Aorta (tissue), 5 donors: ENCODE measurements at places on chromosomes 6 and 20.

DNA sequence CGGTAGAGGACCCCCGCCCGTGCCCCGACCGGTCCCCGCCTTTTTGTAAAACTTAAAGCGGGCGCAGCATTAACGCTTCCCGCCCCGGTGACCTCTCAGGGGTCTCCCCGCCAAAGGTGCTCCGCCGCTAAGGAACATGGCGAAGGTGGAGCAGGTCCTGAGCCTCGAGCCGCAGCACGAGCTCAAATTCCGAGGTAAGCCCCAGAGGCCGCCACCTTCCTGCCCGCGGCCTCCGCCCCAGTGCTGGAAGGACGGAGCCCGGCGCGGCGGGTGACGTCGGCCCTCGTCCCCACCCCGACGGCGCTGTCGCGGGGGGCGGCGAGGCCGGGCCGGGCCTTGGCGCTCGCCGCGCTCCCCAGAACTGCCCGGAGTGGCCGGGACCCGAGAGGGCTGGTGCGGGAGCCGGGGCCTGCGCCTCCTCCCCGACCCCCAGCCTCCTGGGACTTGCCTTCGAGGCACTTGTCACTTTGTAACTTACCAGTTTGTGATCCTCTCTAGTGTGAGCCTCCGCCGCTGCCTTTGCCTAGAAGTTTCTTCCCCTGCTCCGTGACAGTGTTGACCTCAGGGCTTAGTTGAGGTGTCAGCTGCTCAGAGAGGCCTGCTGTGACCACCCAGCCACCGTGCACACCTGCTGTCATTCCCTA, 417 bp downstream of the VAPB start:
- no peaks in the 10 kb centered on the region for H3K27me3 ChIP-seq
- H3K4me1 ChIP-seq, result no peaks in the 10 kb centered on the region
- peak overlapping the region; percentile 6 for H3K27ac ChIP-seq
- peak overlapping the region; percentile 88 for H3K4me3 ChIP-seq
- DNase-seq, result peak; percentile 84
- no peaks in the 10 kb centered on the region for H3K36me3 ChIP-seq

GRCh38 chr6:37501632-37502491, 2.2 kb upstream of the CCDC167 start:
- DNase-seq, result no peak
- no peaks in the 10 kb centered on the region for H3K4me1 ChIP-seq
- H3K36me3 ChIP-seq, result no peaks in the 10 kb centered on the region
- no peak overlapping the region for H3K27ac ChIP-seq

DNA sequence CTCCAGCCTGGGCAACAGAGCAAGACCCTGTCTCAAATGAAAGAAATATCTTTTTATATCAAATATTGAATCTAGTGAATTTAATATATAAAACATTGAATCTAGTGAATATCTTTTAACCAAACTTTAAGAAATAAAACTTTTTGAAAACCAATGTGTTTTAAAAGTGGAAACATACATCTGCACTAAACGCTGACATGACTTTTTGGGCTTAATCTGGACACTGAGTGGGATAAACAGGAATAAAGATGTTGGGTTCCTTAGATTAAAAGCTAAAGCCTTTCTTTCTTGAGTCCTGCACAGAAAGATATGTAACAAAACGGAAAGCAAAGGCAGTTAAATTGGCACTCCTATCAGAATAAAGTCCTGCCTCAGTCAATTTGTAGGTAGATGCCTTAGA, 190.2 kb downstream of the ARHGAP18 start:
- H3K36me3 ChIP-seq, result no peaks in the 10 kb centered on the region
- H3K4me3 ChIP-seq, result no peak overlapping the region
- H3K27me3 ChIP-seq, result no peaks in the 10 kb centered on the region

GRCh38 chr6:73942592-73943186, 246.7 kb downstream of the CD109 start:
- no peaks in the 10 kb centered on the region for H3K36me3 ChIP-seq
- H3K27me3 ChIP-seq, result no peaks in the 10 kb centered on the region
- H3K4me1 ChIP-seq, result no peaks in the 10 kb centered on the region
- no peak overlapping the region for H3K27ac ChIP-seq
- H3K4me3 ChIP-seq, result no peak overlapping the region

DNA sequence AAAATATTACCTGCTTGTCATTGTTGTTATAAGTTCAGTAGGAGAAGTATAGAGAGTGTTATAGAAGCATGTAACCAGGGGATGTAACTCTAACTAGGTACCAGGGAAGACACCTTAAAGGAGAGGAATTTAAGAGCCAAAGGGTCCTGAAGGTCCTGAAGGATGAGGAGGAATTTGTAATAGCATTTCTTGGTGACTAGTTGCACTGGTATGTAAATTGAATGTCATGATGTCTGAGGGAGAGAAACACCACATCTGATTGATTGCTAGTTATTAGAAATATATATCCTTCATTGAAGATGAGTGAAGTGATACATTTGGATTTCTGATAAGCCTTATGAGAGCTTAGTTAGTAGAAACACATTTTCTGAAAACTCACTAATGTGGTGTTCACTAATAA, 643.8 kb downstream of the RFPL4B start:
- H3K36me3 ChIP-seq, result no peaks in the 10 kb centered on the region
- H3K27me3 ChIP-seq, result no peaks in the 10 kb centered on the region
- no peaks in the 10 kb centered on the region for H3K4me1 ChIP-seq
- H3K4me3 ChIP-seq, result no peak overlapping the region

- H3K27ac ChIP-seq, result no peak overlapping the region
- DNase-seq, result no peak
- no peaks in the 10 kb centered on the region for H3K36me3 ChIP-seq
- H3K4me1 ChIP-seq, result no peaks in the 10 kb centered on the region
- H3K4me3 ChIP-seq, result no peak overlapping the region
- H3K27me3 ChIP-seq, result no peaks in the 10 kb centered on the region
Observed at GRCh38 chr6:93550551-93551276, 131.4 kb upstream of the EPHA7 start.

- H3K27ac ChIP-seq, result no peak overlapping the region
- DNase-seq, result no peak
- no peaks in the 10 kb centered on the region for H3K4me1 ChIP-seq
- no peaks in the 10 kb centered on the region for H3K27me3 ChIP-seq
- no peak overlapping the region for H3K4me3 ChIP-seq
- H3K36me3 ChIP-seq, result no peaks in the 10 kb centered on the region
Observed at GRCh38 chr20:20271271-20271670, 96.6 kb upstream of the INSM1 start.

DNA sequence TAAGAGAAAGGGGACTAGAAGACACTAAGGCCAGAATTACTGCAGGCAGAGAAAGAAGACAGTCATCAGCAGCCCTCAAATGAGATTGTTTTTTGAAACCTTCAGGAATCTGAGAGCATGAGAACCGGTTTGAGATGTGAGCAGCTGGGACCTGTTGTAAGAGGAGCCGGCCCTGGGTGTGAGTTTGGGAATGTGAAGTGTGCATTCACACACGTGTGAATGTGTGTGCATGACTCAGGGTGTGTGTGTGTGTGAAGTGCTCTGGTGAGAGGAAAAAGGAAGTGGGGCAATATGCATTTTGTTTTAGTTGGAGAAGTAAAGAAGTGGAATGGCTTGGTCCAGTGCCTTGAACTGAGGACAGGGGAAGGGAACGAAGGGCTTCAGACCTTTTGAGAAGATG, 4.3 kb downstream of the SCUBE3 start:
- H3K36me3 ChIP-seq, result no peaks in the 10 kb centered on the region
- DNase-seq, result peak; percentile 60
- H3K27ac ChIP-seq, result peak overlapping the region; percentile 77
- H3K4me1 ChIP-seq, result peaks cover 30% of the 10 kb centered on the region
- no peak overlapping the region for H3K4me3 ChIP-seq
- no peaks in the 10 kb centered on the region for H3K27me3 ChIP-seq

- H3K36me3 ChIP-seq, result no peaks in the 10 kb centered on the region
- H3K27me3 ChIP-seq, result no peaks in the 10 kb centered on the region
- no peaks in the 10 kb centered on the region for H3K4me1 ChIP-seq
- no peak for DNase-seq
Observed at GRCh38 chr20:62691487-62691886, 17.1 kb upstream of the NTSR1 start.

DNA sequence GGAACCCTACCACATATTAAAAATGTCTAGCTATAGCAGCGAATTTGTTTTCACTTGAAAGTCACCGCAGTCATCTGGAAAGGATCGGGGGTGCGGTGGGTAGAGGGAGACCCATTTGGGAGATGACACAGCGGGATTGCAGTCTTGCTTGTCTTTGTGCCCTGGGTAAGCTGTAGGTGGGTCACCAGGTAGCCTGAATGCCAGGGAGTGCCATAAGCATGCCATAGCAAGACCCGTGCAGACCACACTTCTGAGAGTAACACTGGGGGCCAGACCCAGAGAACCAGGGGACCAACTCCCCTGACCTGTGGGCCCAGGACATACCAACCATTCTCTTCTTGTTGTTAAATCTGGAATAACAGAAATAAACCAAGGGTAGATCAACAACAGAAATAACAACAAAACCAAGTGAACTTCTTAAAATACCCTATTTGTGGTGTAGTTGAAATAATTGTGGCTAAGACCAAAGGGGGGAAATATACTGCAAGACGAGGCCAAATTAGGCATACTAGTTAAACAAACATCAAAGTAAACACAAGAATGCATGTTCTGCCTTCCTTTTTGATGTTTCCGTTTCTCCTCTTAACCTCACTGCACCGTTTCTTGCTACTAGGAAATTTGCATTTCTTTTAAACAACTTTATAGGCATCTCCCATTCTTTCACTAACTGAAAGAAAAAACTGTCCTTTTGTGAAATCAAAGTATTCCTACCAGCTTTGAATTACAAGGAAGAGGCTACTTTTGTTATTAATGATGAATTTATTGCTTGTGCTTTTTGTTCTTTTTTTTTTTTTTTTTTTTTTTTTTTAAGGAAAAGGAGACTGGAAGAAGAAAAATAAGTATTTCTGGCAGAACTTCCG, 128.2 kb downstream of the SASH1 start:
- no peak overlapping the region for H3K4me3 ChIP-seq
- peaks cover 6% of the 10 kb centered on the region for H3K36me3 ChIP-seq
- H3K4me1 ChIP-seq, result peaks cover 2% of the 10 kb centered on the region

GRCh38 chr20:24494460-24494920, 25.1 kb downstream of the SYNDIG1 start:
- no peaks in the 10 kb centered on the region for H3K27me3 ChIP-seq
- H3K27ac ChIP-seq, result no peak overlapping the region
- no peaks in the 10 kb centered on the region for H3K4me1 ChIP-seq
- H3K4me3 ChIP-seq, result no peak overlapping the region
- H3K36me3 ChIP-seq, result no peaks in the 10 kb centered on the region
- peak; percentile 27 for DNase-seq

- DNase-seq, result no peak
- no peak overlapping the region for H3K4me3 ChIP-seq
- H3K36me3 ChIP-seq, result no peaks in the 10 kb centered on the region
- H3K27me3 ChIP-seq, result no peaks in the 10 kb centered on the region
- H3K4me1 ChIP-seq, result no peaks in the 10 kb centered on the region
Observed at GRCh38 chr6:159107451-159108260, 61.5 kb upstream of the FNDC1 start.

GRCh38 chr6:140644017-140644416, 1269.6 kb upstream of the CITED2 start:
- no peak for DNase-seq
- no peak overlapping the region for H3K27ac ChIP-seq
- H3K27me3 ChIP-seq, result no peaks in the 10 kb centered on the region
- no peaks in the 10 kb centered on the region for H3K36me3 ChIP-seq
- no peaks in the 10 kb centered on the region for H3K4me1 ChIP-seq

DNA sequence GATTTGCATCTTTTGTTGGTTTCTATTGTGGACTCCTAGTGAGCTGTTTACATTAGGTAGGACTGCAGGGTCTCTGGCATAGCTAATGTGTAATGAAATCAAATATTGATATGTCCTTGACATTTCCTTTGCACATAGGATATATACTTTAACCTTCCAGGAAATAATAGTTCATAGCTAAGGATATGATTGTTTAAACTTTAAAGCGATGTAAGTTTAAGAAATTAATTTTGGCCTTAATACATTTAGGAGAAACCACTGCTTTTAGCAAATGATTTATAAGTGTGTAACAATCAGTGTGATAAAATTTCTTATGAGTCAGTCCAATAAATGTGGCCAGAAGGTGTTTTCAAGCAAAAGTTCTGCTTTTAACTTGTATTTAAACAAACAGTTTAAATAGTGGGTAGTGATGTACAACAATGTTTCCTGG, 171.8 kb downstream of the HS3ST5 start:
- H3K27ac ChIP-seq, result no peak overlapping the region
- H3K27me3 ChIP-seq, result no peaks in the 10 kb centered on the region
- DNase-seq, result no peak

GRCh38 chr6:154852687-154853086, 119.5 kb downstream of the SCAF8 start:
- H3K4me1 ChIP-seq, result no peaks in the 10 kb centered on the region
- H3K27me3 ChIP-seq, result no peaks in the 10 kb centered on the region
- H3K4me3 ChIP-seq, result no peak overlapping the region
- DNase-seq, result no peak
- no peaks in the 10 kb centered on the region for H3K36me3 ChIP-seq

DNA sequence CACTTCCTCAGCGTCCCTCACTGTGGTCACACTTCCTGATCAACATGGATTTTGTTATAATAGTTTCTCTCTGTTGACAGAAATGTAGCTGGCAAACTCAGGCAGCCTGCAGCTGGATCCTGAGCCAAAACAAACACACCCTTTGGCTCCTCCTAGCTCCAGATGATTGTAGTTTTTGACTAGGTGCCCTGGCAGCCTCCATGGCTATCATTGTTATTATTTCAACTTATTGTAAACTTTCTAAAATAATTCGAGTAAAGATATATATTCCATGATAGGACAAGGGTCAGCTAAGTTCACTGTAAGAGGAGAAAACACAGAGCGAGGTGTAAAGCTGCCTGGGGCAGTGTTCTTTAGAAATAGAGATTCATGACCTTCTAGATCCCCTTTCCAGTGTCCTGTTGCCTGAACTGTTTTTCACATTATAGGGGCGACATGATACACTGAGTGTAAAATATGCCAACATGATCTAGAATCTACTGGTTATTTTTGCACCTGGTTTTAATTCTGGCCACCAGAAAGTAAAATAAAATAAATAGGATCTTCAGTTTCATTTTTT, 98.2 kb upstream of the HDGFL1 start:
- H3K4me1 ChIP-seq, result peaks cover 4% of the 10 kb centered on the region
- H3K36me3 ChIP-seq, result no peaks in the 10 kb centered on the region
- H3K27ac ChIP-seq, result no peak overlapping the region
- H3K4me3 ChIP-seq, result peak overlapping the region; percentile 26

- DNase-seq, result no peak
- no peaks in the 10 kb centered on the region for H3K36me3 ChIP-seq
- H3K27ac ChIP-seq, result no peak overlapping the region
- no peak overlapping the region for H3K4me3 ChIP-seq
- no peaks in the 10 kb centered on the region for H3K27me3 ChIP-seq
- H3K4me1 ChIP-seq, result no peaks in the 10 kb centered on the region
Observed at GRCh38 chr6:150115769-150116168, 27.1 kb upstream of the PPP1R14C start.
